ENCODE measurements at places on chromosomes 4 and X. TPM values are rescaled to one million over a fixed set of nuclear protein-coding genes. Genes with fewer than 3 reads are reported as not detected.

Gene RAP2C
- total RNA-seq: 18.0 TPM

- no peak for DNase-seq
Measured at GRCh38 chr4:118817178-118817930, 18.6 kb downstream of the SEC24D start.

GRCh38 chrX:85836868-85837267 is 210.5 kb downstream of the CHM start:
- no peak for DNase-seq

DNA sequence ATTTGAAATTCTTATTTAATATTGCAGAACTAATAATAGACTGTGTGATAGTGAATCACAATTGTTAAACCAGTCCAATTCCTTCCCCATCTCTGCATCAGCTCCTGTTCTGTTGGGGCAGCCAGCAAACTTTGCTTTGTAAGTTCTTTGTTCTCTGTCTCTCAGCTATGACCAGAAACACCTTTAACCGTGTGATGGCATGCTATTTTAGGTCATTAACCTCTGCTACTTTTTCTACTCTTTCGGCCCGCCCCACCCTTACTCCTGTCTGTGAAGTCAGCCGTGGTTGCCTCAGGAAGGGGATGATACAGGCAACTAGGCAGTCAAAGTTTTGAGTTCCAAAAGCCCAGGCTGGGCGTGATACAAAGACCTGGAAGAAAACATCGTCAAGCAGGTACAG is 51.3 kb upstream of the EGFL6 start:
- DNase-seq: no peak

Gene SYNPO2
- total RNA-seq: 196 TPM

Gene CSAG2
- not detected for total RNA-seq

DNA sequence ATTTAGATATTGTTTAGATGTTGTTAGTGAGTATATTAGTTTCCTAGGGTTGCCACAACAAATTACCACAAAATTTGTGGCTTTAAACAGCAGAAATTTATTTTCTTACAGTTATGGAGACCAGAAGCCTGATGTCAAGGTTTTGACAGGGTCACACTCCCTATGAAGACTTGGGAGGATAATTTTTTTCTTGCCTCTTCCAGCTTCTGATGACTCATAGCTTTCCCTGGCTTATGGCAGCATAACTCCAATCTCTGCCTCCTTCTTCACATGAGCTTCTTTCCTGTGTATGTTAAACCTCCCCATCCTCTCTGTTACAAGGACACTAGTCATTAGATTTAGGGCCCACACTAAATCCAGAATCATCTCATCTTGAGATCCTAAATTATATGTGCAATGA is 20.9 kb upstream of the RAB40A start:
- DNase-seq: no peak

- no peak for DNase-seq
Measured at GRCh38 chrX:110167952-110168451, 149.9 kb downstream of the AMMECR1 start.

- DNase-seq: no peak
Measured at GRCh38 chr4:53419208-53419607, 41.8 kb downstream of the FIP1L1 start.

Gene PCDH19
- total RNA-seq: 0.32 TPM

DNA sequence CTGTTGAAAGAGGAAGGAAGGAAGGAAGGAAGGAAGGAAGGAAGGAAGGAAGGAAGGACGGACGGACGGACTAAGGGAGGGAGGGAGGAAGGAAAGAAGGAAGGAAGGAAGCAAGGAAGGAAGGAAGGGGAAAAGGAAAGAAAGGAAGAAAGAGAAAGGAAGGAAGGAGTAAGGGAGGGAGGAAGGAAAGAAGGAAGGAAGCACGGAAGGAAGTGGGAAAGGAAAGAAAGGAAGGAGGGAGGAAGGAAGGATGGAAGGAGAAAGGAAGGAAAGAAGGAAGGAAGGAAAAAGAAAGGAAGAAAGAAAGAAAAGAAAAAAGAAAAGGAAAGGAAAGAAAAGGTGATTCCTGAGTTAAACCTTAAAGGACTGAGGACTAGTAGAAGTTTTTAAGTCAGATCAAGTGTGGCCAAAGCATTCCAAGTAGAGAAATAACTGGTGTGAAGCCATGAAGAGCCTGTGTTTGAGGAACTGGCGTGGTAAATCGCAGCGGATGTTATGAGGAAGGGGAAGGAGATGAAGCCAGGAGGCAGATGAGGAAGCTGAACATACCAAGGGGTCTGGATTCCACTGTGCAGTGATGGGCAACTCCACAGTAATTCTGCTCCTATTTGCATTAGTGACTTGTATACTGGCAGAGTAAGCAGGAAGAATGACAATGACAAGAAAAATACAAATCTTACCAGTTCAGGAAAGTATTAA is 163.5 kb downstream of the MGST2 start:
- no peak for DNase-seq

Gene ANOS1
- 4.5 TPM for total RNA-seq

Gene GAB3
- 11.9 TPM for total RNA-seq

GRCh38 chrX:45668686-45669443 is 468.2 kb upstream of the DIPK2B start:
- no peak for DNase-seq

Gene LPAR4
- 0.38 TPM for total RNA-seq

- no peak for DNase-seq
Measured at GRCh38 chrX:44433556-44433955, 90.1 kb upstream of the EFHC2 start.

DNA sequence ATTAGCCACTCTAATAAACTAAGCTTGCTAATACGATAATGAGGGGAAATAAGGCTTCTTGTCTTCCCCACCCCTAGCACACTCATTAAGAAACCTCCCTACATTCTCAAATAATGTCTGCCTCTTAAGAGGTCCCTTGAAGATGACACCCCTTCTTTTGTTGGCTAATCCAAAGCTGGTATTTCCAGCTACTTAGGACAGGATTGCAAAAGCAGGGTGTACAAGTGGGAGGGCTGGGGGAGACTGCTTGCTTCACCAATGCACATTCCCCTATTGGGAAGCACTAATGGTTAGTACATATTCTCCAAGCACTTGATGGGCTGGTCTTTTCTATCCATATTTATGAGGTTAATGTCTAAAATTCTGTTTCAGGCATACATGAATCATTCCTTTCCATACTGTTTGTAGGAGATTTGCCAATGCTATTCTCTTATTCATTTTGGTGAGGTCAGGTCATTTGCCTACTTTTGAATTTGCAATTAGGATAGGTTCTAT is 16.8 kb upstream of the TIMM8A start:
- DNase-seq: no peak

GRCh38 chr4:26856906-26857277 is 3.7 kb upstream of the STIM2 start:
- DNase-seq: no peak

GRCh38 chr4:153212736-153213135 is 8.5 kb downstream of the TRIM2 start:
- no peak for DNase-seq

DNA sequence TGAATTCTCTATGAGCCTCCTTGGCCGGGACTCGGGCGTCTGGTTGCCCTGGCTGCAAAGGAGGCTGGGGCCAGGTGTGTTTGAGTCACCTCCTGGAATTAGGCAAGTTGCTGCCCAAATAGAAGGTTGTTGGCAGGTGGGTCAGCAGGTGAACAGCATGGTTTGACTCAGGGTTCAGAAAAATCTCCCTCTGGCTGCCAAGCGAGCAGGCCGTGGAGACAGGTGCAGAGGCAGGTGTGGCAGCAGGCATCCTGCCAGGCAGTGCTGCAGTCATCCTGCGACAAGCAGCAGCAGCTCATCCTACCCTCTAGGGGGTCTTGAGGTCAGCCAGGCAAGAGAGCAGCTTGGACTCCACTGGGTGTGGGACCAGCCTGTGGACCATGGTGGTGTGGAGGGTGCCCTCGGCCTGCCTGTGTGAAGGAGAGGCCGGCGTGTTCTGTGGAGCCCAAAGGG is 8.2 kb downstream of the MSANTD1 start:
- peak; percentile 19 for DNase-seq

DNA sequence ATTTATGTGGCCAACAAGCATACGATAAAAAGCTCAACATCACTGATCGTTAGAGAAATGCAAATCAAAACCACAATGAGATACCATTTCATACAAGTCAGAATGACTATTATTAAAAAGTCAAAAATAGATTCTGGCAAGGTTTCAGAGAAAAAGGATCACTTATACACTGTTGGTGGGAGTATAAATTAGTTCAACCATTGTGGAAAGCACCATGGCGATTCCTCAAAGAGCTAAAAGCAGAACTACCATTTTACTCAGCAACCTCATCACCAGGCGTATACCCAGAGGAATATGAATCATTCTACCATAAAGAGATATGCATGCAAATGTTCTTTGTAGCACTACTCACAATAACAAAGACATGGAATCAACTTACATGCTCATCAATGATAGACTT is 478.7 kb upstream of the GALNTL6 start:
- DNase-seq: no peak

DNA sequence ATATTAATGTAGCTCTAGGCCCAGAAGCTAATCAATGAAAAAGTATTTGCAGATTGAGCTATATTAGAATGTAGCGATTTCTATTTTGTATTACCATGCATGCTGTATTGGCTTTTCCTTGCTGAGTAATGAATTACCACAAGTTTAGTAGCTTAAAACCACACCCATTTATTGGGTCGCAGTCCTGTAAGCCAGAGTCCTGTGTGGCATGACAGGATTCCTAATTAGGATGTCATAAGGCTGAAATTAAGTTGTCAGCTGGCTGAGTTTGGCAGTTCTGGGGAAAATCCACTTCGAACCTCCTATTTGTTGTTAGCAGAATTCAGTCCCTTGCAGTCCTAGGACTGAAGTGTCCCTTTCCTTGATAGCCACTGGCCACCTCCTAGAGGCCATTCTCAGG is 50.3 kb upstream of the HHIP start:
- DNase-seq: no peak

GRCh38 chr4:129179276-129179675 is 83.3 kb downstream of the C4orf33 start:
- DNase-seq: no peak

DNA sequence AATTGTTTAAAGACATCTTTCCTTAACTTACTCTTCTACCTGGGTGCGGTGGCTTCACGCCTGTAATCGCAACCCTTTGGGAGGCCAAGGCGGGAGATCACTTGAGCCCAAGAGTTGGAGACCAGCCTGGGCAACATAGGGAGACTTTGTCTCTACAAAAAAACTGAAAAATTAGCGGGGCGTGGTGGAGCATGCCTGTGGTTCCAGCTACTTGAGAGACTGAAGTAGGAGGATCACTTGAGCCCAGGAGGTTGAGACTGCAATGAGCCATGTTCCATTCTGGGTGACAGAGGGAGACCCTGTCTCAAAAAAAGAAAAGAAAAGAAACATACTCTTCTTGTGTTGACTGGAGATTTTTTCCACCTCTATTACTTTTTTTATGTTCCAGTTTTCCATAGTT is 181.9 kb downstream of the RAPGEF2 start:
- DNase-seq: no peak

DNA sequence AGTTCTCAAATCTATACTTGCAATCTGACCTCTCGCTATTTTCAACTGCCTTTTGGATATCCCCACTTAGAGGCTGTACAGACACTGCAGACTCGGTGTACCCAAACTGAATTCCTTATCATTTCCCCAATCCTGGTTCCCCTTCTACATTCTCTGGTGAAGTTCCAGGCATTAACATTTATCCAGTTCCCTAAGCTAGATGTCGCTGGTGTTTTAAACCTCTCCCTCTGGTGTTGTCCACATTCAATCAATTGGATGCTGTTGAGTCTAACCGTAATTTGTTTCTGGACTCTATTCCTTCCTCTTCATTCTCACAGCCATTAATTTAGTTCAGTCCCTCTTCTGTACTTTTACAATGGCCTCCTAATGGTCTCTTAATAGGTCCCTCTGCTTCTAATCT is 7.2 kb upstream of the STK26 start:
- no peak for DNase-seq

DNA sequence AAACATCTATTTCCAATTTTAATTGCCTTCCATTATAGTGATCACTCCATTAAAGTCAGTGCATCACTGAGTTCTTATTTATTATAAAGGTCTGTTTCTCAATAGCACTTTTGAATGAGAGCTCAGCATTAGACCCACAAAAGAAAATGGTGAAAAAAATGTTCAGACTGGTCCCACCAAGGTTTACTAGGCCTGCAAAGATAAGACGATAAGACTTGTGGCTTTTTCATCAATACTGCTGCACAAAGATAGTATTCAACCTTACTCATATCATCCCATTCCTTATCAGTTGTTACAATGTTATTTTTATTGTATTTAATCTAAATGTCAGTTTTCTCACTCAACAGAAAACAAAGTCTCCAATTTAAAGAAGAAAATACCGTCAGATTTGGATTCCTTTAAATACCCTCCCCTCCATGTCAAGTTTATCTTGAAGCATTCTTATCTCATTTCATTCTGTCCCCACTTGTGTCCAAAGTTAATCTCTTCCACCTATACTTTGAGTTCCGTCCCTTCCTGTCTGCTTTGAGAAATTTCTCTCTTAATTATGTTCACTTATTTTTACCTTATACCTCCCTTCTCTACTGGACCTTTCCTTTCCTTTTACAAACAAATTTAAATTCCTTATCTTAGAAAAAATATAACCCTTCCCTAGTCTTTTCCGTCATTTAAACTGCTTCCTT is 140.0 kb downstream of the GASK1B start:
- DNase-seq: no peak

DNA sequence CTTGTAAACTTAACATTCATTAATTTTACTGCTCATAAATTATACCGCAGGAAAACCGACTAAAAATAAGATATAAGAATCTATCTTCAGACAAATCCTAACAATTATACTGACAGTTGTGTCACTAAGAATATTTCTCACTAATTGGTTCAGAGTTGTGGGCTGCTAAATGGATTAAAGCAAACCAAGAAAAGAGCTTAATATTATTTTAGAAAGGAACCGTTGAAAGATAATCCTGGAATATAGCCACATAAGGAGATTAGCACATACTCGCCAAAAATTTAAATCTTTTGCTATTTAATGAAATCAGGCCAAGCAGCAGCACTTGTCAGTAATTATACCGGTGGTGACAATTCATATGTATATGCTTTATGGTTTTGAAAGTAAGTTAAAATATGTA is 132.8 kb downstream of the SLIT2 start:
- no peak for DNase-seq

DNA sequence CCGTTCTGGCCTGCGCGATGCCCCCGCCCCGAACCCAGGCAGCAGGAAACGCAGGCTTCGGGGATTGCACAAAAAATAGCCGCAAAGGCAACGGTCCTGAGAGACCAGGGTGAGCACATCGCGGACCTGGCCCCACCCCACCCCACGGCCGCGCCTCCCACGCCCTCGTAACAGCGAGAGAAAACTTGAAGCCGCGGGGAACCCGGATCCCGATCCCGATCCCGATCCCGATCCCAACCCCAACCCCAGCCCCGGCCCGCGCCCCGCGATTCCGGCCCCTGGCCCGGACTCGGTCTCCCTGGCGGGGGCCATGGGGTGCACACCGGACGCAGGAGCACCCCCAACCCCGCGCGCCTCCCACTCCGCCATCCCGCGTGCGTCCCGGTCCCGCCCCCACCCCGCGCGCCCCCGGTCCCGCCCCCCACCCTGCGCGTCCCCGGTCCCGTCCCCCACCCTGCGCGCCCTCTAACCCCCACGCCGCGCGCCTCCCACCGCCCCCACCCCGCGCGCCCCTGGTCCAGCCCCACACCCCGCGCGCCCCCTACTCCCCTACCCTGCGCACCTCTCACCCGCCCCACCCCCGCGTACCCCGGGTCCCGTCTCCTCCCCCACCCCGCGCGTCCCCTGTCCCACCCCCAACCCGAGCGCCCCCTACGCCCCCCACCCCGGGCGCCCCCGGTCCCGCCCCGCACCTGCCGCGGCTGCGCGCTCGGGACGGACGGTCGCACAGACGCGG is 29.0 kb downstream of the NOP14 start:
- peak; percentile 84 for DNase-seq

Gene NAP1L2
- total RNA-seq: 5.4 TPM

GRCh38 chr4:91267543-91267942 is 1036.2 kb upstream of the GRID2 start:
- DNase-seq: no peak

Measured in Right ventricle myocardium superior (tissue), 1 donor.